KBM-7 (cell line): ENCODE measurements at places on chromosomes 5 and 9.

GRCh38 chr9:122131401-122132001 lies 28.1 kb downstream of the NDUFA8 start:
- DNase-seq, result no peak

DNA sequence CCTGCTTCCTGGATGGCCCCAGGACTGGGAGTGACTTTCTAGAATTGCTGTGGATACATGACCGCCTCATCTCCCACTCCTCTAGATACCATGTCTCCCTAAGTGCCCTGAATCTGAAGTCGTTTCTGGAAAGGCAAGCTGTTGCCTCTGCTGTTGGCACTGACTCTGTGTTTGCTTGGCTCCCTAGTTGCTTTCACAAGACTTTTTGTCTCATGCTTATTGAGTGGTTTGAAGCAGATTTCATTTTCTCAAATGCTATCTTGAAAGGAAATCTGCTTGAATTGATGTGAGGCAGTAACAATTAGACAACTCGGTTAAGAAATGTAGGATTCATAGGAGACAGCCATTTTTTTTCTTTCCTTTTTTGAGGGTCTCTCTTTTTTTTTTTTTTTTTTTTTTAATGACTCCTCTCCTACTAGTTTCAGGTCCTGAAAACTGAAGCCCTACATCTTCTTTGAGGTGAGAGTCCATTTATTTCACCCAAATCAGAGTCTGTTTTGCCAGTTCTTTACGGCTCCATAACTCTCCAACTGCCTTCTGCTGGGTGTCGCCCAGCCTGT lies 65.9 kb downstream of the PRDM6 start:
- no peak for DNase-seq

GRCh38 chr5:60538955-60539866 lies 160.8 kb downstream of the DEPDC1B start:
- DNase-seq, result no peak

DNA sequence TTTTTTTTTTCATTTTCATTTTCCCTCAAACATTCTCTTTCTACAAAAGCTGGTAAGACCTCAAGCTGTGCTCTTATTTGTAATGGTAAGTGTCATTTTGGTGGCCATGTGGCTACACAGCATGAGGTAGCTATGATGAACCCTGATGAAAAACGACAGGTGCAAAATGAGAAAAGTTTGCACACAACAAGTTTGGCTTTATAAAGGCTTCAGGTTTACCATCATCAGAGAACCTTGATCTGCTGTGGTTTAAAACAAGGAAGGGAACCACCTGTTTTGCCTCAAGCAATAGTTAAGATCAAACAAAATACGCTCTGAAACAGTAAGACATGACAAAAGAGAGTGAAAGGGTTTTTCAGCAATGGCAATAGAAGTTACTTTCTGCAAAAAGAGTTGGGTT lies 1124.6 kb upstream of the ACO1 start:
- no peak for DNase-seq
